CD4-positive, alpha-beta T cell (primary cell): ENCODE measurements at places on chromosomes 7 and 10. TPM values are rescaled to one million over a fixed set of nuclear protein-coding genes. Genes with fewer than 3 reads are reported as not detected.

DNA sequence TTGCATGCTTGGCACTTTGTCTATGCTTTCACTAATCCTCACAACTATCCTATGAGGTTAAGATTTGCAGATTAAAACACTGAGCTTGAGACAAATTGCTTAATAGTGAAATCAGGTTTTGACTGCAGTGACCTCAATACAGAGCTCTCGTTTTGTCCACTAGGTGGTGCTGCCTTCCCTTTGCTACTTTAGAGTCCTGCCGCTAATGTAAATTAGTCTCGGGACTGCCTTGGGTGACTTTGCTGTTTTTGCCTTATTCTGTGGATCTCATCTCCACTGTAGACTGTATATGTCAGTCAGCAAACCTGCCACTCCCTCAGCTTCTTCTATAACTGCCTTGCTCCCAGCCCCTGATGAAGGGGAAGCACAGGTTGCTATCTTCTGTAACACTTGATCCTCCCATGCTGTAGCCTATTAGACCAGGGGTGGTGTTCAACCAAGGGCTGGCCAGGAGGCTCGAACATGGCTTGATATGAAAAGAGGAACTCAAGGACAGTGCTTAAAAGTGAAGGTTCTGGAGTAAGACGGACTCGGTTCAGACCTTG is 26.0 kb downstream of the ASB4 start:
- peak; percentile 27 for DNase-seq
- H3K27me3 ChIP-seq: no peaks in the 10 kb centered on the region
- no peak overlapping the region for H3K4me3 ChIP-seq
- H3K4me1 ChIP-seq: peaks cover 4% of the 10 kb centered on the region
- no peaks in the 10 kb centered on the region for H3K36me3 ChIP-seq
- H3K27ac ChIP-seq: no peak overlapping the region

DNA sequence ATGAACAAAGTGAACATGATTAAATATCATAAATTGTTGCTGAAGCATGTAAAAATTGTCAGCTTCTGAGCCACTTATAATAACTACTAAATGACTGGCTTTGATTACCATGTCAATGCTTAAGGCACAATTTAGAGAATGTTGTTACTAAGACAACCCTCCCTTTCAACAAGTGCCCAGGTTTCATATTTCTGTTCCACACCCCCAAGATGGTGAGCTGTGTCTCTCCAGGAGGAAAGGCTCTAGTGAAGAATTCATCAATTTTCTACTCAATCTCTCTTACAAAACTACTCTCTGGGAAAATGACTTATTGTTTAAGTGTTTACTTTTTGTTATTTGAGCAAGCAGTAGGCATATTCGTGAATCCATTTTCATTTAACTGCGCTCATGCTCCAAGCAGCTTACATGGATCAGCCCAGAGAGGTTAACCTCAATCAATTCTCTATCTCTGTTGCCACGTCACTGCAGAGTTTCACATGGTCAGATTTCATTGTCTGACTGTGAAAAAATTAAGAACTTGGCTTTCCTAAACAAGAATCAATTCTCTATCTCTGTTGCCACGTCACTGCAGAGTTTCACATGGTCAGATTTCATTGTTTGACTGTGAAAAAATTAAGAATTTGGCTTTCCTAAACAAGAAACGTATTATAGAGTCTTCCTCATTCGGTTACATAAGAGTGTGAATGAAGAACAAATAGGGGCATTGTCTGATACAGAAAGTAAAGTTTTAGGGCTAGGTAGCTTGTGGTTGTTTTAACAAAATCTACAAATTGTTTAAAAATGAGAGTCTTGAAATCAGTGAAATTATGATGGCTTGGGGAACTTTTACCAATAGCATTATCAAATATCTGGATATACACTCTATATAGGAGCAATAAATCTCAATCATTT is 49.7 kb downstream of the CCDC71L start:
- no peak overlapping the region for H3K4me3 ChIP-seq
- no peaks in the 10 kb centered on the region for H3K4me1 ChIP-seq
- no peaks in the 10 kb centered on the region for H3K27me3 ChIP-seq
- DNase-seq: no peak
- H3K27ac ChIP-seq: no peak overlapping the region

DNA sequence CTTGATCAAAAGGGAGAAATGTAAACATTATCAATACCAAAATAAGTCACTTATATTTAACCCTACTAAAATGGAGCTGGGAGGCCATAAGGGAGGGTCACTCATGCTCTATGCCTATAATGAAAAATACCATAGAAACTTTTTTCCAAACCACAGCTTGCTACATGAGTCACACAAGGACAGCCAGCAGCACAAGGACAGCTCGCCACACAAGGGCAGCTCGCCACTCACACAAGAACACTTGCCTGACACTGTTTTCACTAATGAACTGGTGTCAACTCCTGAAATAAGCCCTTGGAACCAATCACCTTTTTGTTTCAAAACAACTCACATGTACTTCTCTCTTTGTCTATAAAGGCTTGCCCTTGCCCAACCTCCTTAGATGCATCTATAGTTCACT is 43.3 kb downstream of the FRMPD2 start:
- H3K4me1 ChIP-seq: no peaks in the 10 kb centered on the region
- H3K4me3 ChIP-seq: no peak overlapping the region
- no peak for DNase-seq

DNA sequence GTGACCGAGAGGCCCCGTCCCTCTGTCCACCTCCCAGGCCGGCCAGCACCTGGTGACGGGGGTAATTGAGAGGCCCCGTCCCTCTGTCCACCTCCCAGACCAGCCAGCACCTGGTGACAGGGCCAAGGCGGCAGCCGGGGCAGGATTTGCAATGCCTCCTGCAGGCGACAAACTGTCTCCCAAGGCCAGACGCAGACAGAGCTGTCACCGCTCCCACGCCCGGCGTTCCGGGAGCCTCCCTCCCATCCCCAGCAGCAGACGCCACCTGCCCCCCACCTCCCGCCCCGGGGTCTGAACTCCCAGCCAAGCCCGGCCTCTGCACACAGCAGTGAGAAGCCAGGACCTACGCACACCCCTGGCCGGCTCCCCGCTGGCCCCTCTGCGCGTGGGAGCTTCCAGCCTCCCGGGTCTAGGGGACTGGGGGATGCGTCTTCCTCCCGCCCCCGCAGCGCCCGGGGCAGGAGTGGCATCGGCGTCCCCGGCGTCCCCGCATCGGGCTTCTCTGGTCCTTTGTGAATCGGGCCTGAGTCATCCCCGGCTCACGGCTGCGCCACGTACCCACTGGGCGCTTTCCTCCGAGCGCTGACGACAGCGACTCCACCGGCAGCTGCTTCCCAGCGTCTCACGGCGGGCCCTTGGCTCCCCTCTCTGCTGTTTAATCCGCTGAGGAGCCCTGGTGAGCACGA is 95.1 kb upstream of the DIP2C start:
- H3K4me1 ChIP-seq: peaks cover 6% of the 10 kb centered on the region
- DNase-seq: no peak
- no peaks in the 10 kb centered on the region for H3K36me3 ChIP-seq
- H3K27ac ChIP-seq: no peak overlapping the region

- H3K27me3 ChIP-seq: no peaks in the 10 kb centered on the region
- H3K4me1 ChIP-seq: no peaks in the 10 kb centered on the region
- H3K4me3 ChIP-seq: no peak overlapping the region
- peaks cover 53% of the 10 kb centered on the region for H3K36me3 ChIP-seq
Measured at GRCh38 chr10:114142018-114142417, 32.0 kb downstream of the CCDC186 start.

DNA sequence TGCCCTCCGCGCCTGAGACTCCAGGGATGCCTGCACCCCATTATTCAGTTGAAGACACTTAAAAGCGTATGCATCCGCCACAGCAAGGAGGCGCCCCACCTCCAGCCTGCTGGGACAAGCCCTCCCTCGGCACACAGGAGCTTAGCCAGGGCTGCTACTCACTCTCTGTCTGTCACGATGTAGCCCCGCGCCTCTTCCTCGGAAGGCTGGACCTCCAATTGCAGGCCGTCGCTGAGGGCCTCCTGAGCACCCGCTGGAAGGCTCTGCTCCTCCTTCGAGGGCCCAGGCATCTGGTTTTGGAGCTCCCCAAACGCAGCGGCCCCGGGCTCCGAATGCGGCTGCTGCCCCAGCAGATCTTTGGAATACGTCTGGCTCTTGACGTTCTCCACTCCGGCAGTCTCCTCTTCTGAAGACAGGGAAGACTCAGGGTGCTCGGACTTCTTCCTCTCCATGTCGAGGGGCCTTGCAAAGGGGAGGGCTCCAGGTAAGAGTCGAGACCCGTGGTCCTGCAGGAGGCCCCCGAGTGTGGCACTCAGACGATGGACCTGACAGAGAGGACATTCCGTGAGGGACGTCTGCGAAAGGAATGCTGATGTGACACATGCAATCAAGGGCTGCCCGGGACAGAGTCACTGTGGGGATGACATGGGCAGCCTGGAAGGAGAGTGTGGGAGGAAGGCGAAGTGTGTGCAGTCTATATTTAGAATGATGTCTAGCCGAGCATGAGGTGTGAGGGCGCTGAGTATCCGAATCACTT is 453.9 kb downstream of the PTPRN2 start:
- DNase-seq: no peak
- H3K27ac ChIP-seq: no peak overlapping the region
- no peaks in the 10 kb centered on the region for H3K4me1 ChIP-seq

DNA sequence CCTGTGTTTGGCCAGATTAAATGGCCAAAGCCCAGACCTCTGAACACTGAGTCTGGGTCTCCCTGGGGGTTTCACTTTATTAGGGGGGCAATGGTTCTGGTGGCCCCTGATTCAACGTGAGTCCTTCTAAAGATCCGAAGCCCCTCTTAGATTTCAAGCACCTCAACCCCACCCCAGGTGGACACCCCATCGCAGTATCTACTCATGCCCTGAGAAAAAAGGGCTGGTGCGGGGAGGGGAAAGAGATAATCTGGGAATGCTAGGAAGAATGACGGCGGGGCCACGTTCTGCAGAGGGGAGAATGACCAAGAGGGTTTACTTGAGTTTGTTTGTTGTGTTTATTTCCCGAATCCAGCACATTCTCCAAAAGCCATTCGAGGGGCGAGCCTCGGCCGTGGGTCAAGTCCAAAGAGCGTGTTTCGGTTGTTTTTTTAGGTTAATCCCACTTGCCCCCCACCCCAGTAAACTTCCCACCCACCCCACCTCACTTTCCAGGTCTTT is 832 bp downstream of the PDLIM1 start:
- H3K36me3 ChIP-seq: no peaks in the 10 kb centered on the region
- H3K4me3 ChIP-seq: peak overlapping the region; percentile 49
- DNase-seq: no peak
- peaks cover 13% of the 10 kb centered on the region for H3K4me1 ChIP-seq

DNA sequence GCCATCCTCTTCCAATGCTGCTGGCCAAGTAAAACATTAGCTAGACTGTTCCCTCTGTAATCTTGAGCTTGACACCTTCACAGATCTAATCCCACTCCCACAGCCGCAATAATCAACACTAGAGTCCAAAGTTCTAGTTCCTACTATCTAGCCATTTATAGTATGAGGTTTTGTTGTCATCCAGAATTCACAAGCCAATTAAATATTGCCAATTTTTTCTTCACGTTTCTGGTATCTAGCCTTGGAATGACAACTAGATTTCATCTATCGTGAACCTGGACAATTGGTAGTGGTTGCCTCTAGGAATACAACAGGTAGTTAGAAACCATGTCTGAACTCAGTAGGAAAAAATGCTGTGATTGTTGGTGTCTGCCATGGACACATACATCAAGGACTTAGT is 10.4 kb downstream of the WASL start:
- no peak overlapping the region for H3K4me3 ChIP-seq
- no peaks in the 10 kb centered on the region for H3K27me3 ChIP-seq
- no peak overlapping the region for H3K27ac ChIP-seq
- DNase-seq: no peak

DNA sequence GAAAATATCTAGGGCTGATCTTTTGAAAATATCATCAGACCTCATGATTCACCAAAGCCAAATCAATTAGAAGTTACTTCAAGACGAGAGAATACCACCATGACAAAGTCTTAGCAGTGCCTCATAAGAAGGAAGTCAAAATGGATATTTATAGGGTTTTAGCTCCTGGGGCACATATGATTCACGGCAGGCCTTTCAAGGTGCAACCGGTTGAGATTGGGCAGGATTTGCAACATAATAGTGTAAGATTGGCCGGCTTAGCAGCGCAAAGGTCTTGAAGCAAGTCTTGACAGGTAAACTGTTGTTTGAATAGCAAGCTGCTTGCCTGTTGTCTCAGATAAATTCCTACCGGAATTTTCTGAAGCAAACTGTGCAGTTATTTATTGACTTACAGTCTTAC is 17.5 kb downstream of the ADRB1 start:
- H3K4me3 ChIP-seq: no peak overlapping the region
- no peaks in the 10 kb centered on the region for H3K4me1 ChIP-seq
- H3K36me3 ChIP-seq: no peaks in the 10 kb centered on the region
- H3K27me3 ChIP-seq: no peaks in the 10 kb centered on the region
- no peak overlapping the region for H3K27ac ChIP-seq

DNA sequence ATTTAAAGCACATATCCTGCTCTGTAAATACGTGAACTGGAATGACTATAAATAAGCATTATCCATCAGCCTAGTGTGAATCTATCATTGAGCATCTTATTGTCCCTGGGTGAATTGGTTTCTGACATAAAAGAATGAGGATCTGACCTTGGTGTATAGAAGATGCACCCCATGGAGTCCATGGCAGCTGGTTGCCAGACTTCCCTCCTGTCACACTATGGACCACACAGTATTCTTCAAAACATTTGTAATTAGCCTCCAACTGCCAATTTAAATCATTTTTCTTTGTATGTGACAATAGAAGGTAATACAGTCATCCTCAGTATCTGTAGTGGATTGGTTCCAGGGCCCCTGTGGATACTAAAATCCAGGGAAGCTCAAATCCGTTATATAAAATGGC is 238.1 kb upstream of the ZWINT start:
- no peak overlapping the region for H3K27ac ChIP-seq
- no peaks in the 10 kb centered on the region for H3K4me1 ChIP-seq
- DNase-seq: no peak
- no peak overlapping the region for H3K4me3 ChIP-seq

GRCh38 chr10:78179886-78180705 is 146.4 kb downstream of the RPS24 start:
- H3K27me3 ChIP-seq: no peaks in the 10 kb centered on the region
- no peak for DNase-seq
- H3K36me3 ChIP-seq: no peaks in the 10 kb centered on the region
- H3K4me3 ChIP-seq: no peak overlapping the region

Gene LLCFC1
- total RNA-seq: not detected

Gene AFAP1L2
- total RNA-seq: 0.36 TPM

Gene BAIAP2L1
- 0.61 TPM for total RNA-seq

Gene HBP1
- 238 TPM for total RNA-seq

Gene TMEM72
- total RNA-seq: not detected

Gene CTAGE8
- total RNA-seq: 0.17 TPM

Gene FAM241B
- total RNA-seq: 17.5 TPM

Gene LFNG
- 96.7 TPM for total RNA-seq

Gene NRP1
- total RNA-seq: 0.06 TPM
